ENCODE measurements at places on chromosomes 16 and 17.
A peak's percentile ranks its signal among the peaks of the same experiment; 100 is the strongest.

- no peak for DNase-seq
Measured at GRCh38 chr17:20920815-20921199, 122.0 kb downstream of the USP22 start.

- no peak for DNase-seq
Measured at GRCh38 chr16:77738706-77739558, 16.6 kb downstream of the NUDT7 start.

GRCh38 chr16:78897299-78897698 is 703.2 kb downstream of the MAF start:
- DNase-seq = no peak

GRCh38 chr16:28977703-28978662 is 3.4 kb downstream of the SPNS1 start:
- DNase-seq = peak; percentile 57
